ENCODE measurements at places on chromosomes 4 and X.

DNA sequence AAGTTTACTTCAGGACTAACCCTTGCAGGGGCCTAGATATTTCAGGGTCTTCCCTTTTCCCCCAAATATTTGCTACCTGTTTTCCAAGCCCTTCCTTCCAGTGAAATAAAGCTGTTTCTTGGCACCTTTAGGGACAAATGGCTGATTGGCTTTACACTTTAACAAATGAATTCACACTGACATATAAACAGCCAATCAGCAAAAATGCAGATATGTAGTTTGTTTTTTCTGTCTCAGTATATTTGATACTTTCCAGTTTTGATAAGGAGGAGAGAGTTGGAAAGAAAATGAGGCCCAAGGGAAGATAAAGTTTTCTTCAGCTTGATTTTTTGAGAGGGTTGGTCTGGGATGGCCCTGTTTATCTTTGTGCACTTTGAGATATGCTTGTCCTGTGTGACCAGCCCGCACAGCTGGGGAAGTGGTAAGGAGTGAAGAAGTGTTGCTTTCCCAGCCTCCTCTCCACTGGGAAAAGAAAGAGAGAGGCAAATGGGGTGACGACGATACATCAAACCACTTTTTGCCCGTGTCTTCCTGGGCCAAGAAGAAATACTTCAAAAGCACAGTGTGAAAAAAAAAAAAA is 67.5 kb downstream of the MGST2 start:
- DNase-seq: no peak

DNA sequence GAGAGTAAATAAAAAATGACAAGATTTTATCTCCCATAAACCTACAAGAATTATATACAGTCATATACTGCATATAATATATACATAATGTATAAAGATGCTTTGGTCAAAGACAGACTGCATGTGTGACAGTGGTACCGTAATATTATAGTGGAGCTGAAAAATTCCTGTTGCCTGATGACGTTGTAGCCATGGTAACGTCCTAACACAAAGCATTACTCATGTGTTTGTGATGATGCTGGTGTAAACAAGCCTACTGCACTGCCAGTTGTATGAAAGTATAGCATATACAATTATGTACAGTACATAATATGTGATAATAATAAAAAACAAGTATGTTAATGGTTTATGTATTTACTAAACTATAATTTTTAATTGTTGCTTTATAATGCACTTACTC is 245.2 kb upstream of the CENPE start:
- no peak for DNase-seq

DNA sequence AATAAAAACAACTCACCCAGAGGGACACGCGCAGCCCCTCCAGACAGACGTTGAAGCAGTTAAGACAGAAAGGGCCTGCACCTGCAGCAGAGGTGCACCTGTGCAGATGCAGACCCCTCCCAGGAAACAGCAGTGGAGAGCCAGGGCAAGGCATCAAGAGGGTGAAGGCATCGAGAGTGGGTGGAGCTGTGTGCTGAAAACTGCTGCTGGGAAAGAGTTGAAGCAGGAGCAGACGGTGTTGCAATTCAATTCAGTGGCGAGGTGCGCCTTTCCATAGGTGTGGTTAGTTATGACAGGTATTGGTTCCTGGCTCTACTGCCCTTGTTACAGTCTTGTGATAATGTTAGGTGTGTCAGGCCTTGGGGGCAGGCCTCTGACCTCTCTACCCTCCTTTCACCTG is 16.7 kb downstream of the LETM1 start:
- DNase-seq: no peak

DNA sequence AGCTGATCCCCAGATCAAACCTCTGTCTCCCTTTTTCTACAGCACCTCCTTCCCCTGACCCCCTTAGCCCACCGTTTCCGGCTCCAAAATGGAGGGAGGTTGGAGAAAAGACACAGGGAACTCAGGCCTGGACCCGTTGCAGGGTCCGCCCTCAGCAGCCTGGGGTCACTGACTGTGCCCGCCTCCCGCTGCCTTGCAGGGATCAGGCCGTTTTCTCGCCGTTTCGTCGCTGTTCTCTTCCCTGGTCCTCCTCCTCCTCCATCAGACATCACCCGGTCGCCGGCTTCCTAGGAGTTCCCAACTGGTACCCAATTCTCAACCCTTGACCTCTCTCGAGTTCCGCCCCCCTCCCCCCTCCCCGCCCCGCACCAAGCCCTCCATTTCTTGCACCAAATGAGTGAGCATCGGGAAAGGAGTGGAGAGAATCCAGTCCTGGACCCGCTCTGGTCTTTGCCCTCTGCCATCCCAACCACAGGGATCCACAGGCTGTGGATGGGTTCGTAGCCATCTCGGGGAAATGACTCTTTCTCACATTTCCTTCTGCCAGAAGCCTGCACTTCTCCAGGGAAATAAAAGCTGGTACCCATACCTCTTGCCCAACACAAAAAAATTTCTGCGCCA is 493 bp downstream of the TCEAL5 start:
- no peak for DNase-seq

DNA sequence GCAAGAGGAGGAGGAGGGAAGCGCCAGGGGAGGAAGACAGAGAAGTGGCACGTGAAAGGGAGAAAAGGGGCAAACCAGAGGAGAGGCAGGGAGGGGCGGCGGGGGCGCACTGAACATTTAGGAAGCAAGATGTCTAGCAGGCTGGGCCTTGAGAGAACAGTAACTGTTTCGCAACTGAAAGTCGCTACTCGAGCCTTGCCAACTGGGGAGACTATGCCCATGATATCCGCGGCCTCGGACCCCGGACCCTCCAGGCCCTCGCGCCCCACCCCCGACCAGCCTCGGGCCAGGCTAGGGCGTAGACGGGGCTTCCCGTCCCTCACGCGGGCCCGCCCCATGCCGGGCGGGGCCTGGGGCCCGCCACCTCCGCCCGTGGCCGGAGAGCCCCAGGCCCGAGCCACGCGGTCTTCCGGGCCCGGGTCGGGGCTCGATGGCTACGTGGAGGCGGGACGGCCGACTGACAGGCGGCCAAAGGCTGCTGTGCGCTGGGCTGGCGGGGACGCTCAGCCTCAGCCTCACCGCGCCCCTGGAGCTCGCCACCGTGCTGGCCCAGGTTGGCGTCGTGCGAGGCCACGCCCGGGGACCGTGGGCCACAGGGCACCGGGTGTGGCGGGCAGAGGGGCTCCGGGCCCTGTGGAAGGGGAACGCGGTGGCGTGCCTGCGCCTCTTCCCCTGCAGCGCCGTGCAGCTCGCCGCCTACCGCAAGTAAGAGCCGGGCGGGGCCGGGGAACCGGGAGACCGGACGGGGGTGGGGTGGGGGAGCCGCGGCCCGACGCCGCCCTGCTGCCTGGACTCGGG is at the start of gene SLC25A43:
Gene SLC25A43, plus strand, starts transcription at position 363 of the 798 bp plus-strand sequence. Its CDS starts 68 bp downstream, at position 431.
- DNase-seq: no peak

- DNase-seq: no peak
Observed at GRCh38 chrX:21616386-21616785, 41.7 kb downstream of the KLHL34 start.

DNA sequence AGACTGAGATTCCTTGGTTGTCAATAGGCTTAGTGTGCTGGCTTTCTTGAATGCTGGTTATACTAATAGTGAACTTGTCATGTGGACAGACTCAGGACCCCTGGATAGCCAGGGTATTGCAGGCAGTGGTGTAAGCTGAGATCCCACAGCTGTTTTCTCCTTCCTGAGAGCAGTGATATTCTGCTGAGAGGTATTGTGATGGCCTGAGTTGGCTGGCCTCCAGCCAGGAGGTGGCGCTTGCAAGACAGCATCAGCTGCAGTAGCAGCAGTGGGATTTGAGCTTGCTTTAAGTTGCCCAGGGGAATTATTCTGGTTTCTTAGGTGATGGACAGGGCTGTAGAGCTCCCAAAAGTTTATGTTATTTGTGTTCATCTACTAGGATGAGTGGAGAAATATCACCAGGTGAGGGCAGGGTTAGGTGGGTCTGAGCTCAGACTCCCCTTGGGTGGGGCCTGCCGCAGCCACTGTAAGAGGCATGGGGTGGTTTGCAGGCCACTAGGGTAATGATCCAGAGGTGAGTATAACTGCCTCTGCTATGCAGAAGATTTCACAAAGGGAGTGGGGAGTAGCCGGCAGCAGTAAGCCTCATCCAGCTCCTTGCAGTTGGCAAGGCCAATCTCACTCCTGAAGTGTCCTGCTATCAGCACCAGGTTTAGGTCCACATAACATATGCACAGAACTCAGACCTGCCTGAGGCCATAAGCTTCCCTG is 66.2 kb downstream of the IL15 start:
- no peak for DNase-seq

- DNase-seq: no peak
Observed at GRCh38 chr4:94304365-94304971, 38.2 kb downstream of the HPGDS start.

- no peak for DNase-seq
Observed at GRCh38 chr4:25723409-25723808, 67.8 kb downstream of the SLC34A2 start.

DNA sequence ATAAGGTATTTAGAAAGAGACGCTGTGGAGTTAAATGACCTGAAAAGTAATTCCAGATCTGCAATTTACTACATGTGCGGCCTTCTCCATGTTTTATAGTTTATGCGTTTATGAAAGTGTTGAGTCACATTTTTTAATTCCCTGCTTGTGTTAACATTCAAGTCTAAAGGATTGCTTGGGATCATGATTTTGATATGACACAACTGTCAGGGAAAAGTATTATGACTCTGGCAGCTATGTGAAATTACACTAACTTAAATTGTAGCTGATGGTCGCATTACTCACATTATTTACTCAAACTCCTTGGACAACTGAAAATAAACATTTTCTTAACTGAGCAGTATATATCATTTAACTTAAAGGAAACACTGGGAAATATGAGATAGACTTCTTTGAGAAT is 14.3 kb upstream of the GABRB1 start:
- DNase-seq: no peak

DNA sequence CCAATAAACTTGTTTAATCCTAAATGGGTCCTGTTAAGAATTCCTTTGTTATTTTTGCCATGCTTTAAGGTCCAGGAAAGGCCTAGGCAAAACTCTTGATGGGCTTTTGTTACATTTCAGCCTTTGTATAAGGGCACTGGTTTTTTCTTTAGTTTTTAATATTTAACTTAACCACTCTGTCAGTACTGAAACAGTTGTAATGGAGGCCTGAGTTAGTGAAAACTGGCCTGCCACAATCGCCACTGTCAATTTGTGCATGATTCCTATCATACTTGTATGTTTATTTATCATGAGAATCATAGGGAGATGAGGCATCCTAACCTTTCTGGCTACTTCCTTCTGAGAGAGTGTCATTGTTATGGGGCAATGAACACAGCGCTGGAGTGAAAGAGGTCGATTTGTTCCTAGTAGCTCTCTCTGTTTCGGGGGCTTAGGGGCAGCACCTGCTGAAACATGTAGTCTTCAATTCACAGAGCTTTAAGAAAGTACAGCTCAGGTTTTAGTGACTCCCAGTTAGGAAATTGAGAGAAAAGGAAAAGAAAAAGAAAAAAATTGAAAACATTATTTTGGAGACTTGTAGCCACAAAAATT is 393.8 kb upstream of the FSTL5 start:
- no peak for DNase-seq

DNA sequence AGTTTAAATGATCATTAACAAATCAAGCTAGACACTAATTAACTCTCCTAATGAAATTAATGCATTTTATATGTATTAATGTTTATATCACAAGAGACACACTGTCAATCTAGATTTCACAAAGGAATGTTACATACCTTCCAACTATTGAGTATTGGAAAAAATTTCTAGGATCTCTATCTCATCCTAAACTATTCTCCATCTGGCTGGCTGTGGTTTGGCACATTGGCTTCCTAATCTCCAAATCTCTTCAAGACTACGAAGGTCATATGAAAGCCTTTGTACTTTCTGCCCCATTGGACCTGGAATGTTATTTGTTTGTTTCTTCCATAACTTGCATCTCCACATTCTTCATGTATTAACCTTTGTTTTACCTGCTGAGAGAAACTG is 1160.0 kb downstream of the ADGRL3 start:
- DNase-seq: no peak

- DNase-seq: no peak
Observed at GRCh38 chrX:18203631-18204030, 17.1 kb downstream of the BEND2 start.

DNA sequence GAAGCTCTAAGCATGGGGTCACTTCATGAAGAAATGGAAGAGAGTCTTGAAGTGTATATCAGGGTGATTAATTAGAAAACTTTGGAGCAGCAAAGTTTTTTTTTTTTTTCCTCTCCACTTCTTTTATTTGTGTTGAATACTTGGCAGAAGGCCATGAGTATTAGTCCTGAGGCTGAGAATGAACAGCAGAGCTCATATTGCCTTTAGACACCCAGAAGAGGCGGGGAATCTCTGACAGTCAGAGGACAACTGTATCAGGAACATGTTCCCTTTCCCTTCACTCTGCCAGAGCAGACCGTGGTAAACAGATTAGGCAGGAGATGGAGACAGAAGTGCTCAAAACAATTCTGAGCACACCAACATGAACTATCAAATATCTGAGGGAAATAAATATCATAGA is 300.9 kb downstream of the FAM47A start:
- DNase-seq: no peak

GRCh38 chr4:1751919-1752283 is 30.6 kb downstream of the TACC3 start:
- no peak for DNase-seq
